Pancreas (tissue), 10 donors: ENCODE measurements at places on chromosomes 6 and 20.

DNA sequence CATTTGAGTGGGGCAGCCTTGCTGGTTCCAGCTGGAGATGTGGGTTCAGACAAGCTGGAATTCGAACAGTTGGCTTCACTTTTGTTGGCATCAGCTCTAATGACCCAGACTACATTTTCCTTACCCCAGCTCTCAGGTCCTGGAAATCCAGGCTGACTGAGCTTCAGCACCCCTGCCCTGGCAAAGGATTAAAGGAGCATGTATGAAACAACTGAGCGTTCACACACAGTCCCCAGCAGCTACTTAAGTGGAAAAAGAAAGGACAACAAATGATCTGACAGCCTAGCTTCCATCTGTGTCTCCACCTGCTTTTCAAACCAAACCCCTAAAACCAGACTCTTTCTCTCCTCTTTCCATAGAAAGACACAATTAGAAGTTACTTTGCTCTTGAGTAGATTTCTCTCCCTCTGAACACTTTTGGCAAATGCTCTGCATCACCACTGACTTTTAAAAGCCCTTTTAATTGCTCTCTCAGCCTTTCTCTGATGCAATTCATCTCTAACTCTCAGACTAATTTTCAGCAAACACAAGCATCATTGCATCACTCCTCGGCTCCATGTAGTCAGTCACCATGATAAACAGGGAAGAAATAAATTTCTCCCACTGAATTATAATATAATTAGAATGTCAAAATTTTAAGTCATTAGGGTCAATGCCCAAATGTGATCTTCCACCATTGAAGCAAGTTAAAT, 28.1 kb downstream of the ROS1 start:
- no peak for DNase-seq

GRCh38 chr6:47118611-47119010, 76.5 kb upstream of the ADGRF1 start:
- DNase-seq = no peak

DNA sequence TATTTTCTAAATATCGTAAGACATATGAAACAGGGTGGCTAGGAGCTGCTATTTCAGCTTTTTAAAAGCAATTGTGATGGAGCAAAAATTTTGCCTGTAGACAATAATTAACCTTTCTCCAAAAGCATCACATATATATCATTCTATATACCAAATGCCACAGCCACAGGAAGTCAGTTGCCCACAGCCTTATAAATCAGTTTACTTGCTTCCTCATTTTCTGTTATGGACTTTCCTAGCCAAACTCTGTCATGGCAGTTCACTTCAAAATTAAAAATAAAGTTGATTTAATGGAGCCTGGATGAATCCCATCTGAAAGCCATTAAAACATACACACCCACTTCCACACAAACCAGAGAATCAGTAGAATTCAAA, 93.4 kb upstream of the NHSL1 start:
- DNase-seq = no peak

- no peak for DNase-seq
Observed at GRCh38 chr6:160070427-160070826, 51.2 kb upstream of the SLC22A1 start.

DNA sequence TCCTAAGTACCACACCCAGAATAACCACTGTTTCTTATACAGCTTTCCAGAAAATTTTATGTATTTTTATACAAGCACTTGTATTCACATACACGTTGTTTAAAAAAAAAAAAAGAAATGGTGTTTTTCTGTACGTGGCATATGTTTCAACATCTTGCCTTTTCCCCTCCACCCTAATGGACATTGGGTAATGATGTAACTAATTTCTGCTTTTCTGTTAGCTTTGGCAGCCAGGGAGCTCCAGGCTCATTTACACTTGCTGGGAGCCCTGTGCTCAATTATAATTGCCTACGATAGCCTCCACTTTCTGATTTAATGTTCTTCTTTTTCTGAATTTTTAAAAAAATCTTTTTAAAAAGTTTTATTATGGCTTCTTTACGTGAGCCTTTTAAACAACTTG, 352.4 kb downstream of the UTRN start:
- DNase-seq = no peak

- DNase-seq = no peak
Observed at GRCh38 chr6:168666170-168666569, 225.2 kb downstream of the SMOC2 start.

- DNase-seq = no peak
Observed at GRCh38 chr6:136226674-136227377, 23.3 kb downstream of the MTFR2 start.
